ENCODE measurements at places on chromosomes 2 and 18.

DNA sequence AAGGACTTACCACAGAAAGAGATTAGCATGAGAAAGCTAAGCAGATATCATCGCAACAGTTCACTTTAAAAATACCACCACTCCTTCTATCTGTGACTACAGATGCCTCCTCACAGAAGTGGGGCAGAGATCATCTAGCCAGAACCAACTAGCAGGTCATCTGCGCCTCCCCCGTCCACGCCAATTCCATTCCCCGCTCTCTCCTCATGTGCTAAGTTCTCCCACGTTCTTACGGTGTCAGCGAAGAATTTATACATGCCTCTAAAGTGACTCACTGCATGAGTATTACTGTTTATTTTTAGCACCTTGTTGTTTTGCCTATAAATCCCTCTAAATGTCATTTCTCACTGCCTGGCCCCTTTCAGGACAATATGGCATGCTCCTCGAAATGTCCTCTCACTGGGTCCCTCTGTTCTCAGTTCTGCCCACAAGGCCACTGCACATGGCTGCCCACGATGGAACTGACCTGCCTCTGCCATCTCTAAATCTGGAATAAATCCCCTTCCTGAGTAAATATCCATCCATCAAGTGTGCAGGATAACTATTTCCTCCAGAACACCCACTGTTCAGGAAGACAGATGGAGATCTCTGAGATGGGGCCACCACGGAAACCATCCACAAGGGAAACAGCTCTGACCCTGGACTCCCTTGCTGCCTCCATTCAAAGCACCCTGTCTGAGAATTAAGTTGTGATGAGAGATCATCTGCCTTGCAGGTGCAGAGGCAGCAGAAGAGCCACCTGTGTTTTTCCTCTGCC lies 137.7 kb downstream of the IRS1 start:
- DNase-seq, result no peak

DNA sequence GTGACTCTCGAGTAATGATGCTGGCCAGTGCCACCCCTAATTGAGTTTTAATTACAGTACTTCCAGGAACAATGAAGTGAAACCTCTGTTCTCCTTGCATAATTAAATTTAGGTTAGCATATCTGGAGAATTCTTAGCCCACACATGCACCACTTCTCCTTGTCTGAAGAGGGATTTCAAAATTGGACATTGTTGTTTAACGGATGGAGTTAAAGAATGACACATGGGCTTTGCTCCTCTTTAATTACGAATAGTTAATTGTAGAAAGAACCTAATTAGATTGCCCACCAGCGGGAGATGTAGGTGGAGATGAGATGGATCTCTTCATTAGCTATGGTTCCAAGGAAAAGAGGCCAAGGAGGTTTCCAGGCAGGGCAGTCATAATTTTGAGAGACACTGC lies 33.1 kb upstream of the EN1 start:
- no peak for DNase-seq

DNA sequence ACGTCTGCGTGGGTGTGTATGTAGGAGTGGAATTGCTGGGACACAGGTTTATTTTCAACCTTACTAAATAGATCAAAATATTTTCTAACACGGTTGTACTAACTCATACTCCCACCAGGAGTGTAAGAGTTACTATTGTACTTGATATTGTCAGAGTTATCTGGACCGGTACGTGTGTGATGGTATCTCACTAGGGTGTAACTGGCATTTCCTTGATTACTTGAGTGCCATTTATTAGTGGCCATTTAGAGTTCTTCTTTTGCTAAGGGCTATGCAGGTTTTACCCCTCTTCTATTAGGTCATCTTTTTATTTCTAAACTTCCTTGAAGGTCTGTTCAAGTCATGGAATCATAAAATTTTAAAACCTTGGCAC lies 33.5 kb downstream of the CENPO start:
- no peak for DNase-seq

DNA sequence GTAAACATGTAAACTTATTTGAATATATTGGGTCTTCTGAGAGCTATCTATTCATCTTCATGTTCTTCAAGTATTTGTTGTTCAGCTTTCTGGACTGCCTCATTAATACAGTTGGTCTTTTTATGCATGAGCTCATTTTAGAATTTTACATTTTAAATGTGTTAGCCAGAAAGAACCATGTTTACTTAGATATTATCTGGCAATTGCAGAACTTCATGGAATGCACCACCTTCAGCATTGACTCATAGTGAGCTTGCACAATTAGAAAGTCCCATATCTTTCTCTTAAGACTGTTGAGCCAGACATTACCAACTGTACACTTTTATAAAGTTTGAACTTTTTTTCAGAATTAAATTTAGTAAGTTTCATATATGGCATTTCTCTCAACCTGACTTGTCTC lies 536.7 kb downstream of the RIT2 start:
- DNase-seq, result no peak

DNA sequence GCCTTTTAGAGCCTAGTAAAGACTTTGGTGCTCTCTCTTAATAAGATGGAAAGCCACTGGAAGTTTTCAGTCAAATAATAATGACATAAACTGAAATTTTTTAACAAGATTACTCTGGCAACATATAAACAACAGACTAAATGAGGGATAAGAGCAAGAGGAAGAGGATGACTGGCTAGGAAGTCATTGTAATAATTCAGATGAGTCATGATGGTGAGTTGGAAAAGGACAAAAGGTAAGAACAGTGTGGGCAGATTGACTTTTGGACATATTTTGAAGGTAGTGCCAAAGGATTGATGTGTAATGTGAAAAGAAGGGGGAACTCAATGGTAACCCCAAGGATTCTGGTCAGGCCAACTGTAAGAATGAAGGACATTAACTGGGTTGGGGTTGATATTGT lies 310.3 kb downstream of the NOL4 start:
- no peak for DNase-seq

DNA sequence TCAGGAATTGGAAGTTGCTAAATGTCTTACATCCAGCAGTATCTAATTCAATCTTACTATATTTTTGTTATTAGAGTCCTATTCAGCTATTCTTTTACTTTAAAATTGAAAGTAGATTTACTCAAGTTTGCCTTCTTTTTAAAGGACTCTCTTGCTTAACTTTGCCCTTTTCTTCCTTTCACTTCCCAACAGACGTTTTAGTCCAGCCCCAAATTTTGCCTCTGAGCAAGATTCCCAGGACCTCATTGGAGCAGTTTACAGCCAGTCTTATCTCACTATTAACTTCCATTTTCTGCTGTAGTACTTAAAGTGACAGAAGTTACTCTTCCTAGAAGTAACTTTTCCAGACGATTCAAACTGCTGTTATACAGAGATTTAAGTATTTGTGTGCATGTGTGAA lies 1.7 kb upstream of the PRKD3 start:
- DNase-seq, result no peak

GRCh38 chr2:26460613-26461031 lies 17.3 kb downstream of the OTOF start:
- no peak for DNase-seq

DNA sequence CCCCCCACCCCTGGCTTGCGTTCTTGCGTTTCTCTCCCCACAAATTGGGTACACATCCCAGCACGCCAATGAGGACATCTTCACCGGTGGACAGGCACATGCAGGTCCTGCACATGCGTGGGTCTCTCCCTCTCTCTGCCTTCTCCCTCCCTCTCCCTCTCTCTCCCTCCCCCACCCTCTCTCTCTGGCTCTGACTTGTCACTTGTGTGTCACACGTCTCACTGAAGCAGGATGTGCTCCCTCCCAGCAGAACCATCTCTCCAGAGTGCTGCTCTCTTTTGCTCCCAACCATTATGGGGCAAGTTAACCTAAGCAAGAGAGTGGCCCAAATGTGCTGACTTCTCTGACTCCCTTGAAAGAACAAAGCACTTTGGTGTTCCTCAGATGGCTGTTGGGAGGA lies 120.8 kb upstream of the CAB39 start:
- DNase-seq, result no peak

DNA sequence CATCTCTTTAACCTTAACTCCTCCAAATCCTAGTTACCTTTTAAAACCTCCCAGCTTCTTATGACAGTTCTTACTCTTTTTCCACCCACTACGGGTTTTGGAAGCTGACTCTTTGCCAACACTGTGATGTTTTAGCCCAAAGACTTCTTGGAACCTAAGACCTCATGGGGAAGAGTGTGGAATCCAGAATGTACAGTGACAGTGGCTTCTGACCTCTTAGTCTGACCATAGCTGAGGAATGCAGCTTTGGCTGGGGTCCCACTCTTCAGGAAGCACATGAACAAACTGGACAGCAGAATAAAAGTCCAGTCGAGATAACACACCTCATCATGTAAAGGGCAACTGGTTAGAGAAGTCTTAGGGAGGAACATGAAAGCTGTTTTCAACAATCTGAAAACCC lies 161.1 kb upstream of the PKDCC start:
- no peak for DNase-seq

DNA sequence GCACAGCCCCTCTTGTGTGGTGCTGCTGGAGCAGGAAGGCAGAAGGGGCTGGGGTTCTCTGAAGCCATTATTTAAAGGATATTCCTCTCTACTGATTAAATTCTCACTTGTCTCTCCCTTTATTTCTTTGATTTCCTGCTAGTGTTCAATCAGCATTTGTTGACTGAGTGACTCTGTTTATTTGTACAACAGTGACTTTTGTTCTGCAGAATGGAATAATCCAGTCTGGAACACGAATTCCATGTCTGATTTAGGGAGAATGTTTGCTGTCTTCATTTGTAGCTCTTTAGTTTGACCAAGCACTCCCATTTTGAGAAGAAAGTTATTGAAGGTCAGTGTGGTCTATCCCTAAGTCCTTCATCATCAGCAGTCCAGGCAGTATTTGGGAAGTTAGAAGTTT lies 141.2 kb downstream of the SETBP1 start:
- DNase-seq, result no peak

GRCh38 chr18:35197296-35197695 lies 43.5 kb upstream of the ZNF397 start:
- no peak for DNase-seq

- DNase-seq, result peak; percentile 31
These were observed 84.3 kb downstream of the TNS1 start for GRCh38 chr2:217918308-217919024.

- DNase-seq, result no peak
These were observed 34.9 kb downstream of the C18orf54 start for GRCh38 chr18:54392543-54393023.

DNA sequence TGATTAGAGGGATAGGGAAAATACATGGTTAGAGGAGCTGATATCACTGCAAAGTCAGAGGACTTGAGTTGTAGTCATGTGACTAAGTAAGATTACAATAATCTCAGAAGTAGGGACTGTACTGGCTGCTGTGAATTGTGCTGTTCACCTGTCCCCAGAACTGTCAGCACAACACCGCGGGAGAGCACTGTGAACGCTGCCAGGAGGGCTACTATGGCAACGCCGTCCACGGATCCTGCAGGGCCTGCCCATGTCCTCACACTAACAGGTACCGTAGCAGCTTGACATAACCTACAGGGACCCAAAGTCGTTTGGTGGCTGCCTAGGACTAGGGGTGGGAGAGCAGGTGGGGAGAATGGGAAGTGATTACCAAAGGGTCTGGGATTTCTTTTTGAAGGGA lies 132.8 kb upstream of the TTC39C start:
- no peak for DNase-seq

DNA sequence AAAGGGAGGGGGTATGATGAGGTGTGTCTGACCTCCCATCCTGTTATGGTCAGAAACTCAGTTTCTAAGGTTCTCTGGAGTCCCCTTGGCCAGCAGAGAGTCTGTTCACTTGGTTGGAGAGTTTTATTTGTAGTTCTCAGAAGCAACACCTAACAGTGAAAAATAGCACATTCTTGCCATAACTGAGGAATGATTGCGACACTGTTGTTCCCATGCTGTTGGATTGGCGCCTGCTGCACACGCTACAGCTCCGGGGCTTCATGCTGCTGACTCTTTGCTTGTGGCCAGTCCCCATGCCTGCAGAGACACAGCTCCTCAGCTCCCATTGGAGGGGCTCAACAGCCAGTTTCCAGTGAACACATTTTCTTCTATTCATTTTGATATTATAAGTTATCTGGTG lies 42.1 kb downstream of the TPGS2 start:
- no peak for DNase-seq

- DNase-seq, result no peak
These were observed 305.4 kb upstream of the HS6ST1 start for GRCh38 chr2:128623776-128624761.

- no peak for DNase-seq
These were observed 52.1 kb downstream of the EEF1B2 start for GRCh38 chr2:206211657-206212255.

DNA sequence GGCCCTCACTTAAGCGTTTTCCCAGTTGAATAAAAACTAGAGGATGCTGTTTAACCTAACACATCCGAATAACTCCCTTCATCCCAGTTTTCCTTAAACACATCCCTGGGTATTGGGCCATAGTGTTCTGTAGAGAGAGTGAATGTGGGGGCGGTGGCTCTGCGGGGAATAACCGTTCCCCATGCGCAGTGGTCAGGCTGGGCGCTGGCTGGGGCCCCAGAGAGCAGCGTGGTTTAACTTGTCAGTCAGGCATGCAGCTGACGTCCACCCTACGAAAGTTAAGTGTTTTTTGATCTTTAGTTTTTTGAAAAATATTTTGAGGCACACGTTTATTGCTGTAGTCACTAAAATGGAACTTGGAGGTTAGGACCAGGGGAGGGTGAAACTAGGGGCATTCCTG lies 33.7 kb downstream of the CTDP1 start:
- DNase-seq, result no peak
